ENCODE measurements at places on chromosomes 11 and 22.

DNA sequence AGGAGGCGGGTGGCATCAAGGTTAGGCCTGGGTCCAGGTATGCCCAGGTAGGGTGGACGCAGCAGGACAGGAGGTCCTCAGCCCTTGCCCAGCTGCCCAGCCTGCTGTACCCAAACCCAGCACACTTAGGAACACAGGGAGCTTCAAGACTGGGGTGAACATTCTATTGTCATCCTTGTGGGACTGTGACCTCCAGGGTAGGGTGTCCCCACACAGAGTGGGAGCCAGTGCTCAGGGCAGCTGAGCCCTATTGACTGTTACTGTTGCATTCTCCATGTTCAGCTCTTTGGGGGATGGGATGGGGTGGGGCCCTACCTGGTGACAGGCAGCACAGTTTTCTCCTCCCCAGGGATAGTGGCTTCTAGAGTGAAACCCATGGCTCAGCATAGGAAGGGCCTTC, 106.0 kb downstream of the BCR start:
- DNase-seq, result no peak

DNA sequence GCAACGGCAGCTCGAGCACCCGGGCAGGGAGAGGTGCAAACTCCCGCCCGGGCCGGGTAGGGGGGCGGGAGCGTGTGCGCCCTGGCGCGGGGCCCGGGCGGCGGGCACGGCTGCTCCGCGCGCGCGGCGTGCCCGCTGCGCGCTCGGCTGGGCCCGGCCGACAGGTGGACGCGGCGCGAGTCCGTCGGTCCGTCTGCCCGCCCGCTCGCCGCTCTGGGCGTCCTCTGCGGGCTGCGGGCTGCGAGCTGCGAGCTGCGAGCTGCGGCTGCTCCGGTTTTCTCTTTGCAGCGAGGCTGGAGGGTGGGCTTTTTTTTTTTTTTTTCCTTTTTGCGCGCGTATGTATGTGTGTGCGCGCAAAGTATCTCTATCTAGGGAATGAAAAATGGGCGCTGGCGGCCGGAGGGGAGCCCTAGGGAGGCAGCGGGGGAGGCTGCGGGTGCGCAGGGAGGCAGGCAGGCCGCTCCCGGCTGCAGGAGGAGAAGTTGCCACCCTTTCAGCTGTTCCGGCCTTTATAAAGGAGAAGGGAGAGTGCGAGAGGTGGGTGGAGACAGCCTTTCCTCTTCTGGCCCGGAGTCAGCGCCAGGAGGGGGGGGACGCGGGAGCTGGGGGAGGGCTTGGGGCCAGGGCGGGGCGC, at the start of gene PDGFB:
Gene PDGFB (minus strand): TSS at position 487 of the 634 bp plus-strand sequence. CDS start 1,019 bp downstream, outside the sequence.
- DNase-seq, result peak; percentile 52

GRCh38 chr11:1207401-1208143, 15.3 kb upstream of the MUC5B start:
- no peak for DNase-seq

DNA sequence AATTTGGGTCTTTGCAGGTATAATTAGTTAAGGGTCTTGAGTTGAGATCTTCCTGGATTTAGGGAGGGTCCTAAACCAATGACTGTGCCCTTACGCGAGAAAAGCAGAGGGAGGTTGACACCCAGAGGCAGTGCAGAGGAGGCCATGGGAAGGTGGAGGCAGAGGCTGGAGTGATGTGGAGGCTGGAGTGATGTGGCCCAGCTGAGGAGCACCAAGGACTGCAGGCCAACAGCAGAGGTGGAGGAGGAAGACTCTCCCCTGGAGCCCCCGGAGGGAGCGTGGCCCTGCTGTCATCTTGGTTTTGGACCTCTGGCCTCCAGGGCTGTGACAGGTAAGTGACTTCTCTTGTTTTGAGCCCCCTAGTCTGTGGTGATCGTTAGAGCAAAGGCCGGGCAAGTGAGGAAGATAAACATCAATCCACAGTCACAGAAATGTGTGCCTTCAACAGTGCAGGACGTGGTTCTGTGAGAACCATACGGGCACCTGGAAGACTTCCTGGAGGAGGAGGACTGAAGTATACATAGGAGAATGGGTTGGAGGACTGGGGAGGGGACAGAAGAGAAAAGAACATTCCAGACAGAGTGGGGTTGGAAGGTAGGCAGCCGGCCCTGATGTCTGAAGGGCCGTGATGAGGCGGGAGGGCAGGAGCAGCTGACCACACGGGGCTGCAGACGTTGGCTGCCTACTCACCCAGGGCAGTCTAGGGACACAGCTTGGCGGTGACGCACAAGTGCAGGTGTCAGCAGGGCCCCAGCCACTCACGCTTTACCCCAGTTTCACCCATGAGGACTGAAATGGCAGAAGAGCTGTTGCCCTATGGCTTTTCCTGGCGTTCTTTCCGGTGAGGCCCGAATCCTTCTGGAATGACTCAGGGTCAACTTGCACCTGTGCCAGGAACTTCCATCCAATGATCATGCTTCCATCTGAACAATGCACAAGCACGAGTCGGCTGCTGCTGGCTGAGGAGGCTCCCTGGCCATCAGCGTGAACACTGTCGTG, 270.2 kb downstream of the CTTN start:
- DNase-seq, result peak; percentile 48

GRCh38 chr11:111986589-111986988, 38.6 kb upstream of the DLAT start:
- no peak for DNase-seq

- DNase-seq, result peak; percentile 21
These were observed 6.9 kb downstream of the OR8B12 start for GRCh38 chr11:124536520-124536919.

GRCh38 chr22:42769238-42769573, 48.5 kb upstream of the A4GALT start:
- no peak for DNase-seq

- DNase-seq, result peak; percentile 34
These were observed 36.6 kb upstream of the NFAM1 start for GRCh38 chr22:42468841-42469240.

GRCh38 chr11:121414141-121414913, 37.8 kb upstream of the SORL1 start:
- no peak for DNase-seq

GRCh38 chr22:32378707-32379272, 21.1 kb downstream of the RFPL3 start:
- DNase-seq, result peak; percentile 27

DNA sequence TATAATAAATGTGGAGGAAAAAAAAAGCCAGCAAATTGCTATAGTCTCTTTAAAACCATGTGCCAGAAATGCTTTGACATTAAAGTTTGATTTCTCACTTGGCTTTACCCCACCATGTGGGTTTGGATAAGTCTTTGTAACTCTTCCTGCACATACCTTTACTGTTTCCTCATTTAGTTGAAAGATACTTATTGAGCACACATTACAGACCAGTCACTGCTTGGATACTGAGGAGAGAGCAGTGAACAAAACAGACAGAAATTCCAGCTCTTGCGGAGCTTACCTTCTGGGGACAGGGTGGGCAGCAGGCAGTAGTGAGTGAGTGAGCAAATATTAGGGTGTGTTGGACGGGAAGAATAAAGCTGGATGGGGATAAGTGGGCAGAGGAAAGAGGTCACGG, 13.7 kb downstream of the PACS1 start:
- no peak for DNase-seq

DNA sequence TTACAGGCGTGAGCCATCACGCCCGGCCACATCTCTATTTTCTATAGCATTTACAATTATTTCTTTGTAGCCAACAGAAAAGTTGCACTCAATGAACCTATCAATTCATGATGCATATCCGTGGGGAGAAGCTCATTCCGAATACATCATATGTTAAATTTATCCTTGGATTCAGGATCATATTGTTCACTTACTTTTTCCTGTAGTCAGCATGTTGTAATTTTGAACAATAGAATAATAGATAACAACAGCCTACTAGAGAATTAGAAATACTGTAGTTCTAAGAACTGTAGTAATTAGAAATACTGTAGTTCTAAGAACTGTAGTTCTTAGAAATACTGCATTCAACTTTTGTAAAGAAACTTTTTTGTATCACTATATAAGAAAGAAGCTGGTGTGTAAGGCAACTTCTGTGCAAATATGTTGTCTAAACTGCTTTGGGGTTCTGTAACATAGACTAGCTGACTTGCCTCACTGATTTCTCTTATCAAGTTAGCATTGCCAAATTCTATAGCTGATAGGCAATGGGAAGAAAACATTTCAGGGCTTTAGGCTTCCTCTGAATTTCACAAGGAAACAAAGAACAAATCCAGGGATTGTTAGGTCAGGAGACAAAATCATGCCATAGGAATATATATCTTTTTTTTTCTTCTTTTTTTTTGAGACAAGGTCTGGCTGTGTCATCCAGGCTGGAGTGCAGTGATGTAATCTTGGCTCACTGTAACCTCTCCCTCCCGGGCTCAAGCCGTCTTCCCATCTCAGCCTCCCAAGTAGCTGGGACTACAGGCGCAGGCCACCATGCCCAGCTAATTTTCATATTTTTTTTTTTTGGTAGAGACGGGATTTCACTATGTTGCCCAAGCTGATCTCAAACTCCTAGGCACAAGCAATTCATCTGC, 91.9 kb downstream of the CSTPP1 start:
- no peak for DNase-seq

GRCh38 chr22:32677876-32678275, 123.6 kb upstream of the TIMP3 start:
- DNase-seq, result no peak

- no peak for DNase-seq
These were observed 110.2 kb downstream of the RBFOX2 start for GRCh38 chr22:35918456-35918855.

GRCh38 chr11:73374151-73374550, 2.0 kb upstream of the RELT start:
- no peak for DNase-seq

GRCh38 chr11:9219572-9219971, 45.6 kb downstream of the DENND5A start:
- peak; percentile 70 for DNase-seq

DNA sequence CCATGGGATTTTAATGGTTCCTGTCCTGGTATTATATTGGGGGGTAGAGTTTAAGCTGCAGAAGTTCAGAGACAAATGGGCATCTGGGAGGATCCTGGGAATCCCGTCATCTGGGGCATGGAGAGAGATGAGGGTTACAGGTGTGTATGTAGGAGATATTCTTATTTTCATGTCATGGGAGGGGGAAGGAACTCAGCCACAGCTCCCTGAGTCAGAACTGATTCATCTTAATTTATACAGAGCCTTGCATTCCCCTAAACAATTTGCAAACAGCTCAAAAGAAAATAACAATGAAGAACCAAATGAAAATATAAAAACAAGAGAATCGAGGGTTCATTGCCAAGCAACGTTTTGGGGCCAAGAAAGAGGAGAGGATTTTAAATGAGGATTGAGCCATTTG, 155.9 kb upstream of the TBCEL start:
- peak; percentile 7 for DNase-seq

DNA sequence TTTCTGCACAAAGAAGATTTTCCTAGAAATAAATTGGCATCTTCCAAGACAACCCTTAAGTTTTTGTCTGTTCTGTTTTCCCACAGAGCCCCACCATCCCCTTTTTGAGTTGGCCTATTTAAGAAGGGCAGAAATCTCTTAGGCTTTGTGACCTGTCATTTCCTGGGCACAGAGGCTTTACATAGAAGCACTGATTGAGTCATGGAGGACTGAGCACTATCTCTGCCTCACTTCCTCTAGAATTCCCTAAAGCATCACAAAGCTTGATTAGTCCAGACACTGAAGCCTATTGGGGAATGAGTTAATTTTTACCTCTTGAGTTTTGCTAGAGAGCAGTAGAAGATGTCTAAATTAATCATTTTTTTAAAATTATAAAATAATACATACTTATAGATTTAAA, 25.4 kb downstream of the TRIM44 start:
- DNase-seq, result peak; percentile 46

DNA sequence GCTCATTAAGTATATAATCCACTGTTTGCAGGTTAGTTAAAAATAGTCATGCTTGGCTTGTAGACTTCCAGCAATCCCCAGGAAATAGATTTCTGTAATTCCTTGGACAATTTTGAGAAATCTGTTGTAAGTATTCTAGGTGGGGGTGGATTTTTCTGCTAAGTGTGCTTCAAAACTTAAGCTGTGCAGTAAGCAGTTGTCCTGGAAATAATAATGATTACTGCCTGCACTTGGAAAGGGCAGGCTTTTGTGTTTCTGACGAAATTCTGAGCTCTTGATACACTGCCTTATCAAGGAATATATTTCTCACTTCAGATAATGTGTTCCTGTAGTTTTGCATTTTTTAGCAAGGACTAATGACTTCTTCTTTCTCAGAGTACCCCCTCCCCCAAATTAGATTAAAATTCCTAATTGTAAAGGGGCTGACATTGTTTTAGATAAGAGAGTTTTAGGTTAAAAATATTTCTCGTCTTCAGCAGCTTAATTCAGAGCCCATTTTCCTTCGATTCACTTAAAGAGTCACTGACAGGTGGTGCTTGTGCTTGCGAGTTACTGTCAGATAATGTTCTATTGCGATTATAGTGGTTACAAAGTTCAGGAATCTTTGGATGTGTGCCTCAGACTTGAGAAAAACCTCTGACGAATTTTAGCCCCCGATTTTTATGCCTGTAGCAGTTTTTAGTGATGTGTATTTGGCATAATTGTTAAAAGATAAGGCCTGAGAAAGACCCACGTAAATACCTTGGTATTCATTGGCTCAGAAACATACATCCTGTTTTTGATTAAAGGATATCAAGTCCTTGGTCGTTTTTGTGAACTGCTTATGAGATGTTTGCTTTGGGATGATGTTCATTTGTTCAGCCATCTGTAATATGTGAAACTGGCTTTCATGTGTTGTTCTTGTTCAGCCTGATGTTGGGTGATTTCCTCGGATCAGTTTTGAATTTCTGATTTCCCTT, 120.5 kb downstream of the HIPK3 start:
- no peak for DNase-seq

DNA sequence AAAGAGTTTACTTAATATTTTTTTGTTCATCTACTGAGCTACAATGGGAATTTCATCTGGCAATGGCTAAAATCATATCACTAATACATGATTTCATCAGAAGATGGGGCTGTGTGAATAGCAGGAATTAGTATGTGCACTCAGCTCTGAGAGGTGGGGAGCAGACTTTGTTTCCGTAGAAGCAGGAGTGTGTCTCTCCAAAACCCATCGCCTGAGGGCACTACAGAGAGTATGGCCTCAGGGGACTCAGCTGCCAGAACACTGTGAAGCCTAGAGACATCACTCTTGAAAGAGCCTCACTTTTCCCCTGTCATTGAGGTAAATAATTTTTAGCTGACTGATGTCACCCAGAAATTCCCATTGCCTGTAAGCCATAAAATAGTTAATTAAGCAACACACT, 261.4 kb upstream of the ISX start:
- peak; percentile 27 for DNase-seq

GRCh38 chr22:20147237-20147988, 3.4 kb downstream of the CCDC188 start:
- no peak for DNase-seq

DNA sequence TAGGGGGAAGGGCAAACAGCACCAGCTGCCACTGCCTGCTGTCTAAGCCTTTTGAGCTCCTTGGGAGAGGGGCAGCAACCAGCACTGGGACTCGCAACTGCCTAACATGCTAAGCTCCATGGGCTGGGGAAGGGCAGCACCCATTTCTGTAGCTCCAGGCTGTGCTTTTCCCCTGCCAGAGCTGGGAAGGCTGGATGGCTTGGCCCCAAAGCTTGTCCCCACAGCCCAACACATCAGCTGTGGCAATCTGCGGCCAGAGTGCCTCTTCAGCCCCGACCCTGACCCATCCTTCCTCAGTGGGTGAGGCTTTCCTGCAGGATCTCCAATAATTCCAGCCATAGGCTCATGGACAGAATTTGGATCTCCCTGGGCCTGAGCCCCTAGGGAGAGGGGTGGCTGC, 551.3 kb downstream of the TMEM135 start:
- DNase-seq, result no peak
